ENCODE measurements at places on chromosomes 1 and 21.

DNA sequence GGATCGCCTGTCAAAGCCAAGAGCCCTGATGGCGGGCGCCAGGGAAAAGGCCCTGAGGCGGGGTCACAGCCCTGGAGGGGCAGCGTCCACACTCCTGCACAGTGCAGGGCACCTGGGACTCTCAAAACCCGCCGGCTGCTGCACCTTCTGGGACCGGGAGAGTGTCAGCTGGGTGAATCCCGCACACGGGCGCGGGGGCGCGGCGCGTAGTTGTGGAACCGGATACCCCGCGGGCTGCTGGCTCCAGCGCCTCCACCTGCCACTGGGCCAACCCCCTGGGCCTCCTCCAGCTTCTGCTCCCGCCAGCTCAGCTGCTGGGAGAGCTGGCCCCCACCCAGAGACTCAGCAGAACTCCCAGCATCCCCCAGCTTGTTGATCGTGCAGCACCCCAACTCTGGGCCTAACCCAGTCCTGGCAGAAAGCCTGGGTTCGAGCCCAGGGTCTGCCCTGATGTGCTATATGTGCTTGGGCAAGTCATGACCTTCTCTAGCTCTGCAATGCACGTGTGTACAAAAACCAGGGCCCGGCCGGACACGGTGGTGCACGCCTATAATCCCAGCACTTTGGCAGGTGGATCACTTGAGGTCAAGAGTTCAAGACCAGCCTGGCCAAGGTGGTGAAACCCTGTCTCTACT lies 33.8 kb downstream of the NECAP2 start:
- no peak for DNase-seq

DNA sequence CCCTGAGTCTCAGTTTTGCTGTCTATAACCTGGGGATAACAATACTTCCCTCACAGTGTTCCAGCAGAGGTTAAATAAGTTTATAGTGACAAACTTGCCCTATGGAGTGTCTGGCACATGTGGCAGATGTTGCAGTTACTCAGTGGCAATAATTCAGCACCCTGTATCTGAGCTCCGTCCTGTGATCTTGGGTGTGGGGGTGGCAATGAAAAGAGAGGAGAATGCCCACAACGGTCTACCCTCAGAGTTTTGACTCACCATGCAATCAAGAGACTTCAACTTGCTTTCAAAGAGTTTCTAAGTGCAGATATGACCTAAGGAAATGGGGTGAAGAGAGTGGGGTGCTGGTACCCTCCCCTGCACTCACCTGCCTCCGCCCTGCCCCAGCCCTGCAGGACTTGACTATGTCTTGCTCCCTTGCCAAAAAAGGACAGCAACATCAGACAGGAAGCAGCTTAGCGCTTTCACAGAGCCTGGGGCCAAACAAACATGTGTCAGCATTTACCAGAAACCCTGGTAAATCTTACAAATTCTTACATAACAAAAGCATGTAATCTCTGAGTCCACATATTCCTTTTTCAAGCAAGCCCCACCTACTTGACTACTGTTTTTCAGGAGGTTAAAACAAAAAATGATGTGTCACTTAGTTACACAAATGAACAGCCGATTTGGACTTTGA lies 185.1 kb upstream of the CAMK1G start:
- no peak for DNase-seq

GRCh38 chr1:116172666-116173065 lies 61.5 kb downstream of the MAB21L3 start:
- DNase-seq, result no peak

- DNase-seq, result no peak
Observed at GRCh38 chr1:77950873-77951272, 28.0 kb downstream of the FUBP1 start.

DNA sequence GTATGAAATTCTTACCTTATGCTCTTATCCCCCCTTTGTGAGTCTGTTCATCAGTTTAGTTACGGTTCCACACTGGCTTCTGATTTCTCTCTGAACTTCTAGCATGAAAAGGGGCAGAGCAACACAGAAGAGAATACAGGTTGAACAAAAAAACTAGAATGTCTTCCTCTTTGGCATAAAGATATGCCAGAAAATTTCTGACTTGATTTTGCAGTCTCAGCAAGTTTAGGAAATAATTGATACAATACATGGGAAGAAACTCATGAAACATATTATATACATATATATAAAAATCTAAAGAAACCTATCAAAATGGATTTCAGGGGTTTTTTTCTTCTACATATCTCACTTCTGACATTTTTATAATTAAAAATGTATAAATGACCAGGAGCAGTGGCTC lies 27.0 kb downstream of the SH3GLB1 start:
- DNase-seq, result no peak

- DNase-seq, result no peak
Observed at GRCh38 chr1:46643368-46643775, 24.8 kb downstream of the ATPAF1 start.

DNA sequence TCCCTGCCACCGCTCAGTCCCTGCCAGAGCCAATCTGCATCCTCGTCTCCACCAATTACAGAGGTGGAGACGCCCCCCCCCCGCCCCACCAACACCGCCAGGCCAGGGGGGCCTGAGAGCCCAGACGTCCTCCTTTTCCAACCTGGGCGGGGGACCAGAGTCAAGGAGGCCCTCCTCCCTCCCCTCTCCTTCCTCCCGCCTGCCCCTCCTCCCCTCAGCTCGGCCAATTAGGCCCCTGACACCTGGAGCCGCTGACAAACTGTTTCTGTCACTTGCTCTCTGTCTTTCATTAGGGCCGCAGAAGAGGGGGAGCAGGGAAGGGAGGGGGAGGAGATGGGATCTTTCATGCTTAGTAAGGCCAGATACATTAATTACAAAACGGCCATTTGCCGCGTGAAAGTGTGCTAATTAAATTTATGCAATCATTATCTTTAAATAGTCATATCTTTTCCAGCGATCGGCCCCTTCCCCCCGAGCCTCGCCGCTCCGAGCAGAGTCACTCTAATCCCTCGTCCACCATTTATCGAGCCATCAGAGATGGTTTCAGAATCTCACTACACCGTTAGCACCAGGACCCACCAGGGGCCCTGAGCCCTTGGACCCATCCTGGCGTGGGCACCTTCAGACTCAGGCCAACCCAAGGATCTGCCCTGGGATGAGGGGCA lies 94.7 kb downstream of the PAX7 start:
- no peak for DNase-seq

GRCh38 chr1:7531562-7532340 lies 239.3 kb upstream of the VAMP3 start:
- no peak for DNase-seq

GRCh38 chr21:26819740-26820324 lies 25.4 kb downstream of the ADAMTS1 start:
- DNase-seq, result no peak

- DNase-seq, result no peak
Observed at GRCh38 chr1:209597499-209597898, 14.0 kb downstream of the CAMK1G start.

GRCh38 chr1:209755926-209756614 lies at the start of gene TRAF3IP3:
TSS of gene TRAF3IP3 (plus strand) at chr1:209756053. CDS start at chr1:209760040, 3,987 bp downstream.
- peak; percentile 95 for DNase-seq

DNA sequence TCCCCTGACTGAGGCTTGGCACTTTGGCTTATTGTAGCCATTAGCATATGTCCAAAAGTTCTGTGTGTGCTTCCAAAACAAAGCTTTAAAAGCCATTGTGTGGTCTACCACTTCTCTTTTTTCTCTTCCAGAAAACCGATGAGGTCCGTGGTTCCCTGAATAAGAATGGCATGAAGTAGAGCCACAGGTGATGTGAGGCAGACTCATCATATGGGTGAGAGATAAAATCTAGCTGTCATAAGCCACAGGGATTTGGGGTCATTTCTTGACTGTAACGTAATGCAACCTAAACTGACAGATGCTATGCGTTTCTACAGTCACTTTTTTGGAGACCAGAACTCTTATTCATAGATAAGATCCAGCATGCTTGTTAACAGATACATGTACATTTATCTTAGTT lies 7.0 kb upstream of the GREM2 start:
- peak; percentile 43 for DNase-seq

DNA sequence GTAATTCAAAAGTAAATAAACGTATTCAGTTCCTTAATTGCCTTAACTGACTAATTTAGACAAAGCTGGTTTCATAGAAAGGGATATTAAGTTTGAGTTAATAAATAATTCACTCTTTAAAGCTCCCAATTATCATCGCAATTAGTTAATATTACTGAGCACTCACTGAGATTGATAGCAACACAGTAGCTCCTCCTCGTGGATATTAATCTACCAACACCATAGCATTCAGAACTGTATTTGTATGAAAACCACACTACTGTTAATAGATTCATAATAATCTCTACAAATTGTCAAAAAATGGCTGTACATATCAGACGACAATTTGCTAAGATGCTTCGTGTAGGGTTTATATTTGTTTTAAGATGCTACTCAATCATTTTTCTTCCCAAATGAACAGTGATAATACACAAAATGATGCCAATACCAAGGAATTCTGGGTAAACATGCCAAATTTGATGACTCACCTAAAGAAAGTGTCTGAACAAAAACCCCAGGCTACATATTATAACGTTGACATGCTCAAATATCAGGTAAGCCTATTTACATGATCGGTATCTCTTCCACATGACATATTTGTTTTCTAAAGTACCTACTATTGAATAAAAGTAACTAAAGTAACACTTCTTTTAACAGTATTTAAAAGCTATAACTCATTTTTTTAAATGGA lies 18.8 kb upstream of the DYNLT5 start:
- DNase-seq, result no peak

DNA sequence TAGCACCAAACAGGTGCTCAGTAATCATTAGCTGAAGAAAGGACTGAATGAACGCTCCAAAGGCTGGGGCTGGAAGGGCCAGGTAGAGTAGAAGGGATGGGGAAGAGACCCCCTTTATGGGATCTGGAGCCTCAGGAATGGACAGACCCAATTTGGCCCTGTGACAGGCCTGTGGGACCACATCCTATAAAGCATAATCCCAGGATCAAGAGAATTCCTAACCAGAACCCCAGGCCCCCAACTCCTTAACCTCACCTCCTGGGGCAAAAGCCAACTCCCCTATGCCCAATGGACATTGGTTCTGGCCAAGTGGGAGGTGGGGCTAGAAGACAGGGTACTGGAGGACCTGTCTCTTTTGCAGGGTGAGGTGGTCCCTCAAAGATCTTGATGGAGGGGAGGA lies 9.2 kb downstream of the HPCAL4 start:
- DNase-seq, result no peak

DNA sequence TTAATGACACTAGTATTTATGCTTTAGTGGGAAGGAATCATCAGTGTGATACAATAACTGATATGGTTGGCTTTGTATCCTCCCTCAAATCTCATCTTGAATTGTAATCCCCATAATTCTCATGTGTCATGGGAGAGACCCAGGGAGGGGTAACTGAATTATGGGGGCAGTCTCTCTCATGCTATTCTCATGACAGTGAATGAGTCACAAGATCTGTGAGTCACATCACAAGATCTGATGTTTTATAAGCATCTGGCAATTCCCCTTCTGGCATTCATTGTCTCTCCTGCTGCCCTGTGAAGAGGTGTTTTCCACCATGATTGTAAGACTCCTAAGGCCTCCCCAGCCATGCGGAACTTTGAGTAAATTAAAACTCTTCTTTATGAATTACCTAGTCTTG lies 1760.3 kb downstream of the NCAM2 start:
- no peak for DNase-seq

DNA sequence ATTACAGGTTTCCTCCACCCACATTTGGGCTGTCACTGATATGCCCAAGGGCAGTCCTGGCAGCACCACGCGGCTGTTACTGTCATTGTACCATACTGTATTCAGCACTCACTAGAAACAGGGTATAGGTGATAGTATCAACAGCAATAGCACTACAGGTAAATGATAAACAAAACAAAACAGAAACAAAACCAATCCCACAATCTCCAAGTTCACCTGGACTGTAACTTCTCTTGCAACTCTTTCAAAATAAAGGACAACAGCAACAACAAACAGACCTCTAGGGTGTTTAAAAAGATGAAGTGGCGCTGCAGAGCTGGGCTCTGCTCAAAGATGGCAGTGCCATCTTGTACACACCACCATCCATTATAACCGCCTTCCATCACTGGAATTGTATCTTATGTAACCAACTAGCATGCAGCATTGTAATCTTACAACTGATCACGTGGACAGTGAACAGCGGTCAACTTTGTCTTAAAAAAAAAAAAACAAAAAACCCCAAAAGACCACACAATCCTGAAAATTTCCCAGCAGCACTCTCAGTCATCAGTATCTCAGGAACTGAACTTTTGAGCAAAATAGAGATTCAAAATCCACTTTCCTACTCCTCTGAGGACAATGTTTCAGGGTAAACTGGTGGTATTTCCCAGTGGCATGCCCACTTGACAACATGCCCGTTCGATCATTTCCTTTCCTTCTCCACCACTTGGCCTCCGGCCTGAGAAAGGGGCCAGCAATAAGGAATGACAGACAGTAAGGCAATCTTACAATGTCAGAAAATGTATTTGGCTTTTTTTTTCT lies 3.8 kb downstream of the IRF2BP2 start:
- peak; percentile 78 for DNase-seq

- DNase-seq, result no peak
Observed at GRCh38 chr1:46533179-46533864, 18.1 kb downstream of the KNCN start.

DNA sequence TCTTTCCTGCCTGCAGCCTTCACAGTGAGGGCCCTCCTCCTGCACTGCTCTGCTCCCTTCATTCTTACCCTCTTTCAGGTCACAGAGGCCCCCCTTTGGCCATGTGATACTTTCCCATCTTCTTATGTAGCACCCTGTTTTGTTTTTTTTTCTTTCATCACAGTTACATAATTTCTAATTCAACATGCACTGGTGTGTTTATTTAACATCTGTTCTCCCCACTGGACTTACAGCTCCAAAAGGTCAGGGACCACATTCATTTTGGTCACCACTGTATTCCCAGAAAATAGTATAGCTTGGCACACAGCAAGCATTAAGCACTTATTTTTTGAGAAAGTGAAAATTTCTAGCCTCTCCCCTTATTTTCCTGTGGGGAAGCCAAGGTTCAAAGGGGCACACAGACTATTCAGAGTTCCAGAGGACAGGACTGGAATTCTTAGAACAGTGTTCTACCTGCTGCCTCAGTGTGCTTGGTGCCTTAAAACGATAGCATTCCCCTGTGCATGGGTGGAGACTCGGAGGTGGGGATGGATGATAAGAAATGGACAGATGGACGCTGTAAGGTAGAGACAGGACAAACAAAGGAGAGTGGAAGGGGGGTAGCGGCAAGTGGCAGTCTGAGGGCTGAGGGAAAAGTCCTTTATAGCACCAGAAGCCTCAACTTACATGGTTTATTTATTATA lies 5.3 kb downstream of the DENND2D start:
- DNase-seq, result no peak

GRCh38 chr1:55997536-55997935 lies 581.8 kb downstream of the PLPP3 start:
- DNase-seq, result no peak

All from NB4 (cell line).